ENCODE measurements at places on chromosomes 7 and 10. TPM values are rescaled to one million over a fixed set of nuclear protein-coding genes. Genes with fewer than 3 reads are reported as not detected.

- DNase-seq, result no peak
These were observed 97.4 kb upstream of the BMPER start for GRCh38 chr7:33807779-33808482.

Gene PTF1A
- not detected for total RNA-seq

DNA sequence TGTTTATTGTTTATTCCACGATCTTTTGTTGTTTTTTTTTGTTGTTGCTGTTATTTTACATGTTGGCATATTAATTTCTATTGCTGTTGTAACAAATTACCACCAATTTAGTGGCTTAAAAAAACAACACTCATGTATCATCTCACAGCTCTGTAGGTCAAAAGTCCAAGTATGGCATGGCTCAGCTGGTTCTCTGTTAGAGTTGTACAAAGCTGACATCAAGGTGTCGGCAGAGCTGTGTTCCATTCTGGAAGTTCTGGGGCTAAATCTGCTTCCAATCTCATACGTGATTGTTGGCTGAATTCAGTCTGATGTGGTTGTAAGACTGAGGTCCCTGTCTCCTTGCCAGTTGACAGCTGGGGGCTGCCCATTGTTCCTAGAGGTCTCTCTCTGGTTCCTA is 60.2 kb upstream of the FAM133B start:
- no peak for DNase-seq

DNA sequence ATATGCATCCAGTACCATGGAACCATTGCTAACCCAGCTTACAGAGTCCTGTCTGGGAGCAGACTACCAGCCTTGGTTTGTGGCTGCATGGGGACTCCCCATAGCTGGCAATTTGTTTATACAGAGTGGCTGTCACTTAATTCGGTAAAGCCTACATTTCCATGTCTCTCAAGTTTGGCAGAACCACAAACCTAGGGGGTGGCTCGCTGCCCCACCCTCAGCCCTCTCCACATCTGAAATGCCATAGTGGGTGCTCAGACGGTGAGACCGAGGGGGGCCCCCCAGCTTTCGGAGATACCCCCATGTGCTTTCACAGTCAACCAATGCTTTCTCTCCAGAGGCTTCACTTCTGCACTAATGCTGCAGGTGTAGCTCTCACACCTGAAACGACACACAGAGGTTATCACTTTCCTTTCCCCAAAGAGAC is 75.5 kb upstream of the KAT6B start:
- peak; percentile 58 for DNase-seq

DNA sequence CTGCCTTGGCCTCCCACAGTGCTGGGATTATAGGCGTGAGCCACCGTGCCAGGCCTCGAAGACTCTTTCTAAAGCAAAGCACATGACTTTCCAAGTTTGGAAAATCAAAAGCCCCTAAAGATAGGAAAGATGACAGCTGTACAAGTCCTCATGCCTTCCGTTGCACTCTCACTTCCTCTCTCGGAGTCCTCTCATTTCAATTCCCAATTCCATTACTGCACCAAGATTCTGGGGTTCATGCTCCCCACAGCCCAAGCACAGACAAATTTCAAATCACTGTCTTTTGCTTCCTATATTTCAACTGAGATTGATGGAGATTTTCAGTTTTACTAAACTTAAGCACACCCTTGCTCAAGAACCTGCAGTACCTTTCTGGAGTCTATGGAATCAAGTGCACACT is 10.9 kb upstream of the PLAU start:
- no peak for DNase-seq

DNA sequence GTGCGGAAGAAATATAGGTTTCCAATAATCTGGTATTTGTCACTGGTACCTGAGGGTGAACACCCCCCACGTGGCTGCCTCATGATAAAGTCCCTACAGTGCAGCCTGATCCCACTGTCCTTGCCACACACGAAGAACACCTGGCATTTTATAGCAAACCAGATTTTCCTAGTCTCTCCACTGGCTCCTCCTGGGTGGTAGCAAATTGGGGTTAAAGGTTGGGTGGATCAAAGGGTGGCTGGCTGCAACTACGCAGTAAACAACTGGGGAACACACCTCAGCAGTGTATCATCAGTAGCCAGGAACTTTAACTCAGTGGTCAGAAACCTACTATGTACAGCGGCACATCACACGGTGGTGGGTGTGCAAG is 10.3 kb downstream of the SEPHS1 start:
- DNase-seq, result no peak

Gene AP1S1
- 8.0 TPM for total RNA-seq

DNA sequence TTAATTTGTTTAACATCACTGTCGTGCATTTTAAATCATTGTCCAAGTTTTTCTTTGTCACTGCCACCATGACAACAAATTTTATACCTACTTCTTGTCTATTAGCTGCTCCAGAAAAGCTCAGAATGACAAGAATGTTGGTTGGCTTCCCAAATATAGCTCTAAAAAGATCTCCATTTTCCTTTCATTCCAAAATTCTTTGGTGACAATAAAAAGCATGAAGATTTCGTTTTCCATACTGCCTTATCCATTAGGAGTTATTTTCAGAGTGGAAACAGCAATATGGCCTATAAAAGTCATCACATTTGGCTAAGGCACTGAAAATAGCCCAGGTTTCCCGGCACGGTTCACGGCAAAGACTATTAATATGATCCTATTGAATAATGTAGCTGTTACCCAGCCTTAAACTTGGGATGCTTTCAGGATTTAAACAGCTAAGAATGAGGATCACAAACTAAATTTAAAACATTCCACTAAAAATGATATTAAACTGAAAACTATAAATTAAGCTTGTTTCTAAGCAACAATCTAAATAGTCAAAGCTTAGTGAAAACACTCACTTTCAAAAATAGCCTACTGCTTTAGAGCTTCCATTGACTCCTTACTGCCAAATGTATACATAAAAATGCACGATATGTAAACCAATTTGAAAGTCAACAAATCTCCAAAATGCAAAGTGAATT is 2.7 kb downstream of the CTTNBP2 start:
- DNase-seq, result no peak

Gene DMBT1
- not detected for total RNA-seq

DNA sequence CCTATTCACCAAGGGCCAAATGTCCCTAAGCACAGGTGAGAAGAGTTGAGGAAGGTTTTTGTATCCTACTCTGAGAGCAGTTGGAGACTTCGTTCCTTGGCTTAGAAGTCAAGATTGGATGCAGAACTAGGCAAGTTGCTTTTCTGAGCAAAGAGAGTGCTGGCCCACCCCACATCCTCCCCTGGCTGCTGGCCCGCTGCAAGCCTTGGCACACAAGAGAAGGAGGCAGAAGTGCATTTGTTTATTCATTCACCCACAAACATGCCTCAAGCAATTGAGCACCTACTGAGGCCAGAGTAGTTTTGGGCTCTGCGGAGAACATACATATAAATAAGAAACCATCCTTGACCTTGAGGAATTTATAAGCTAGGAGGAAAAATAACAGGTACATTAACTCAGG is 318.9 kb downstream of the KCNMA1 start:
- DNase-seq, result no peak

Gene RBP3
- total RNA-seq, result not detected

- DNase-seq, result no peak
These were observed 201.1 kb upstream of the CCDC6 start for GRCh38 chr10:60107308-60107976.

DNA sequence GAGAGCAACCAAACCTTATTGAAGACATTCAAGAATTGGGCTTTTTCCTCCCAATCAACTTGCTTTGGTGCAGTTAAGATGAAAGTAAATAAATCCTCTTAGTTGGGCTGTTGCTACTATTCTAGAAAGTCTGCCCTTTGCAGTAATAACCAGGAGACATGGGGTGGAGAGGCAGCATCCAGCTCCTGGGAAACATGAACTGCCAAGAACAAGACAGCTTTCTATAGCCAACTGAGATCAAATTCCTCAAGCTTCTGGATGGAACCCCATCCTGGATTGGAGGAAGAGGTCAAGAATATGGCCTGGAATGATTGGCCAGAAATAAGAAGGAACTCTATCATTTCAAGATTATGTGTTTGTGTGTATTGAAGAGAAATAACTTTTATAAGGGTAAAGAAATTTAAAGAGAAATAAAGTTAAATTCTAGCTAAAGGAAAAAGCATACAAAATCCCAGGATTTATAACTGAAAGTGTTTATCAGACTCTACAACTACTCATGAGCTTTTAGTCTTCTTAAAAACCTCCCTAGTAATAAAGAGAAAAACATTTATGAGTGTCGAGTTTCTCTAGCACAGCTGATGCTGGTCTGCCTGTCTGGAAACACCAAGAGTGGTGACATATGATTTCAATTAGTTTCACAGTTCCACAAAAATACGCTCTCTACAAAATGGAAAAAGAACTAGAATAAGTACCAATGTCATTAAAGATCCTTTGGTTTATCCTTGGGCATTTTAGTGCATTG is 70.1 kb upstream of the COL1A2 start:
- DNase-seq, result no peak

Gene FOXI2
- not detected for total RNA-seq

- DNase-seq, result no peak
These were observed 6.1 kb downstream of the NYAP1 start for GRCh38 chr7:100489824-100490223.

Gene VSIR
- 102 TPM for total RNA-seq

- DNase-seq, result no peak
These were observed 11.3 kb downstream of the ADAMTS14 start for GRCh38 chr10:70683601-70683934.

GRCh38 chr10:23067939-23068775 is 27.2 kb upstream of the MSRB2 start:
- DNase-seq, result peak; percentile 79

DNA sequence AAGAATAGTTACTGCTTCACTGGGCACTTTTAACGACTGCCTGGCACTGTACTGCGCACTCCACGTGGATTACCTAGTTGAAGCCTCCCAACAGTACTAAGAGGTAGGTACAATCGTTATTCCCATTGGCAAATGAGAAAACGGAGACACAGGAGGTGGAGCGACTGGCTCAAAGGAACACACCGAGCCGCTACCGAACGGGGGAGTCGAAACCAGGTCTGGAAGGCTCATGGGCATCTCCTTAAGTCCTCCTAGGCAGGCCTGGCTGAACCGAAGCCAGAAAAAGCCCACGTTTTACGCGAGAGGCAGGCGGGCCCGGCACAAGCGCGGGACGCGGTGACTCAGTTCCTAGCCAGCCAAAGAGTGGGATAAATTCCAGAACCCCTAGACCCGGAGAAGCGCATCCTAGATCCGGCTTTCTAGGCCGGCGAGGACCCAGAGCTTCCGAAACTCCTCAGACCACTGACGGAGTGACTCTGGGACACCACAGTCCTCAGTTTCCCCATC is 472 bp downstream of the PDAP1 start:
- DNase-seq, result no peak

Gene ATG9B
- 34.6 TPM for total RNA-seq

DNA sequence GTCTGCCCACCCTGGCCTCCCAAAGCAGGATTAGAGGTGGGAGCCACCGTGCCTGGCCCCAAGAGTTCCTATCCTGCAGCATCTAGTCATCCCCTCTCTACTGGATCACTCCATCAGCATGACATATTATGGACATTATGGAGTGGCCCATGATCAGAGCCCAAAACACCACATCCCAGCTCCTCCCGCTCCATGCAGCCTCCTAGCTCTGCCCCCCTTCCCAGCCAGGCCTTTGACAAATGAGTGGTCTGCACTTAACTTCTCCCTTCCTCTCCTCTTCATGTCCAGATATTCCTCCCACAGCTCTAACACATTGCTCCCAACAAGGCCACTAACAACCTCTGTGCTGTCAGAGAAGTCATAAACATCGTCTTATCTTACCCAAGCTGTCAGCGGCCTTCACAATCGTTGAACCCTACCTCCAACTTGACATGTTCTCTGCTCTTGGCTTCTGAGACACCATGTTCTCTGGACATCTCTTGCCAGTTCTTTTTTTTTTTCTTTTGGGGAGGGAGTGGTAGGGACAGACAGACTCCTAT is 187.6 kb downstream of the NSUN6 start:
- no peak for DNase-seq

DNA sequence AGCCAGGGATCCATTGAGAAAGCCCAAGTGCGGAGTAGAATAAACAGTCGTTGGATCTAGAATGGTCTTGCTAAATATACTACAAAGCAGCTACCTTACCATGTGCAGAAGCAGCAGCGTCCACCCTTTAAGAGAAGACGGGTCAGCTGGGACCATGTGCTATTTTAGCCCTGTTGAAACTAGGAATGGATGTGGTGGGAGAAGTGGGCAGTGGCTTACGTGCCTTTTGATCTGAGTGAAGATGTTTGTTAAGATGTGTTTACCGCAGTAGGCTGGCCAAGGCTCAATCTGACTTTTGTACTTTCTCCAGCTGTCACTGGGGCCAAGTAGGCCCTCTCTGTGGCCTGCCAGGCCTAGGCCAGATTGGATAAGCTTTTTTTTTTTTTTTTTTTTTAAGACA is 9.2 kb downstream of the HABP2 start:
- no peak for DNase-seq

Gene SPDYE5
- not detected for total RNA-seq

DNA sequence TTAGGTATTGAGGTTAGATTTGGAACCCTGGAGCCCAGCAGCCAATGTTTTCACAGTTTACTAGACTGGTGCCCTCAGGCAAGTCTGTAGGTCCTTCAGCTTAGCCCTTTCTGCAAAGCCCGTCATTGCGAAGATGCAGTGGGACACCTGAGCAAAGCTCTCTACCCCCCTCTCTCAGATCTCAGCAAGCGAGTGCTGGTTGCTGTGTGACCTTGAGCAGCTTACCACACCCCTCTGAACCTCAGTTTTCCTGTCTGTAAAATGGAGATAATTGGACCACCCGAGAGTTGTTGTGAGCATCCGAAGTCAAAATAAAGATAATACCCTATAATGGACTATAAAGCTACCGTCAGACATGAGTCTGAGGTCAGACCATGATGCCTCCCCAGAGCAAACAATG is 3.7 kb downstream of the NPC1L1 start:
- no peak for DNase-seq

DNA sequence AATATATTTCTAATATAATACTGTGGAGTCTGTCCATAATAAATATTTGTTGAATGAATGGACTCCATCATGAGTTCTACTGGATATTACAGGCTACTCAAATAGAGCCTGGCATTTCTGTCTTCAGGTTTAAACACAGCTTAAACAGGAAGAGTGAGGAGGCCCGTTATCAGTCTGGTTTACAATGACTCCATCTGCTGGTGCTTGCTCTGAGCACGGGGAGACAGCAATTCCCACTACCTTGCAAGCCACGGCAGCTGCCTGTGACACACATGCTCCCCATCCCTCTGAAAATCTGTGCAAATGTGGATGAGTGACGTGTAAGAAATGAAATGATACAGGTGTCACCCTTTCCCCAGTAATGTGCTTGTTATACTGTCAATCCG is 293.5 kb upstream of the IMMP2L start:
- no peak for DNase-seq

DNA sequence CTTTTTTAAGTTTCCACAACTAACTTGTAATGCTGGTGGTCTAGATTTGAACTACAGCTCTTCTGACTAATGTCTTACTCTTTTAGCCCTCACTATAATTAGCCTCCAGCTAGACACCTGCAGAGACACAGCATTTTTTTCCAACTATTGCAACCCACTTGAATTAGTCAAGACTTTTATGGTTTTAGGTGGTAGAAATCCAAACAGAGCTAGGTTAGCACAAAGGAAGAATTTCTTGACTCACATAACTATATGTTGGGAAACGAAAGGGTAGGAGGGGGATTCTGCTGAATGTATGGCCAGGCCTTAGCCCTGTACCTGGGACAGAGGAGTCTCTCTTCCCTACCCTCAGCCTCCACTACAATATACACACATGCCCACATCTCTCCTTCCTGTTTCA is 586.1 kb downstream of the INHBA start:
- DNase-seq, result no peak

Gene CDNF
- total RNA-seq, result 6.2 TPM
